Caki2 (cell line): ENCODE measurements at places on chromosomes 7 and 10.
A peak's percentile ranks its signal among the peaks of the same experiment; 100 is the strongest.

DNA sequence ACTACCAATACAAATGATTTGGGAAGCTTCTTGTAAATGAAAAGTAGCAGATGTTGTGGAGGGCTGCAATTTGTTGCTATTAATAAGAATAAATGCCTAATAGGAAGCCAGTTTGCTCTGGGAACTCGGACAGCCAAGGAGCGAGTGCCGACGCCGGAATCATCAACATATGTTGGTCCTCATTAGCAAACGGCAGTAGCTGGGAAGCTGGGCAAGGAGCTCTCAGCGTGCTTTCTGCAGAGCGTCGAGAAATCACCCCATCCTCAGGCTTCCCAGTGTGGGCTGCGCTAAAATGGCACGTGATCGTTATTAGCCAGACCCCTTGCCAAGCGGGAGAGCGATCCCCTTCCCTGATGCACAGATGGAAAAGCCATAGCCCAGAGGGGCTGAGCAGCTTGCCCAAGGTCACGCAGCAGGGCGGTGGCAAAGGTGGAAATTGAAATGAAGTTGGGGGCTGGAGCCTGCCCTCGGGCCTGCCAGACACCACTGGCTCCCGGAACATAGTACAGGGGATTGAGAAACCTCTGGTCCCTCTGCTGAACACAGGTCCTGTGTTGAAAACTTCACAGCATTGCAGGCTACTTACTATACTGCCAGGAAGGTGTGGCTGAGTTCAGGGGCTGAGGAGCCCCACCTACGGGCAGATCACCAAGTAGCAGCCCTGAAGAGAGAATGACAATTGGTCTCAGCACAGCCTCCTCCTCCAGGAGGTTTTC is 326.9 kb downstream of the PLXNA4 start:
- DNase-seq: no peak

DNA sequence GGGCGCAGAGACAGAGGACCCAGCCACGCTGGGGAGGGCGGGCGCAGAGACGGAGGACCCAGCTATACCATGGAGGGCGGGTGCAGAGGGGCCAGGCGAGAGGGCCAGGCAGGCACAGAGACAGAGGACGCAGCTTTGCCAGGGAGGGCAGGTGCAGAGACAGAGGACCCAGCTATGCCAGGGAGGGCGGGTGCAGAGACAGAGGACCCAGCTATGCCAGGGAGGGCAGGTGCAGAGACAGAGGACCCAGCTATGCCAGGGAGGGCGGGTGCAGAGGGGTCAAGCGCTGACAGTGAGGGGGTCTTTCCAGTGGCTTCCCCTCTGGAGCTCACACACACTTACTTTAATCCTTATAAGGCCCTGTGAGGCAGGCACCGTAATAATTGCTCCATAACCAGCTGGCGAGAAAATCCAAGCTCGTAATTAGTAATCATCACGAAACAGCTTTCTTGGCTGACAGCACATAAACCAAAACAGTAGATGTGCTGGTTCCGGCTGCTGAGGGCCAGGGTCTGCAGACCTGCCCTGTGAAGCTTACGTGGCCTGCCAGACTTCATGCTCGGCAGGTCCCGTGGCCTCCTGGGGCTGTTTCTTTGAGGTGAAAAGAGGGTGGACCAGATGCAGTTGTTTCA is 137.2 kb downstream of the VIPR2 start:
- no peak for DNase-seq

DNA sequence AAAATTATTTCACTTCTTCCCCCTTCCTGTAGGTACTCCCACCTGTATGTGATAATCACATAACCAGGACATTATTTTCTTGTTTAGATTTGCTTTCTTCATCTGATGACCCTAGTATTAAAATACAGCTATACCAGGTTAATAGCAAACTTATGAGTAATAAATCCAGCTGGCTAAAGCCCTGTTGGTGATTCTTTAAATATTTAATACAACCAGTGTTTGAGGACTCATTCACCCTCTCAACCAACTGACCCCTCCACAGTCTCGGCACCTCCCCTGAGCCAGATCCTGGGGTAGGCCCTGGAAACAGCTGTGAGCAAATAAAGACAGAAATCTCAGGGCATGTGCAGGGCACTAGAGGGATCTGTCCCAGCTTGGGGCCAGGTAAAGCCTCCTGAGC is 58.5 kb downstream of the BLNK start:
- peak; percentile 22 for DNase-seq

- DNase-seq: peak; percentile 39
Measured at GRCh38 chr7:2521952-2522591, 2.5 kb downstream of the LFNG start.

GRCh38 chr7:108335269-108335918 is 120.8 kb downstream of the NRCAM start:
- peak; percentile 51 for DNase-seq

DNA sequence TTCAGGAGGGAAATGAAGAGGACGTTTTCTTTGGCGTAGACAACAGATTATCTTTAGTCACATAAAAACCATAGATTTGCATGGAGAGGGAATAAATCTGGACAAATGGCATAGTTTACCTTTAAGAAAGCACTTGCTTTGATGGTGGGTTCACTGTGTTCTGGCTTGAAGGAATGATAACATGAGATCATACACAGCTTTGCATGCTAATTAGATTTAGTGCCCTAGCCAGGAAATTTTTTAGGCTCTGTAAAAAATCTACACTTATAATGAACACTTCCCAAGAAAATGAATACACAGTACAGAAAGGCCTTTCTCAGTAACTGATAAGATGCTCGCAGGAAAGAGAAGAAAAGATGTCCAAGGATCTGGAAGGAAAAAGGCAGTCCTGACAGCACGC is 218.2 kb upstream of the AOAH start:
- no peak for DNase-seq

- no peak for DNase-seq
Measured at GRCh38 chr10:77518241-77518909, 119.2 kb downstream of the KCNMA1 start.

- DNase-seq: peak; percentile 87
Measured at GRCh38 chr7:2870471-2870931, 26.4 kb upstream of the GNA12 start.

GRCh38 chr10:23912884-23913404 is 296.0 kb upstream of the KIAA1217 start:
- no peak for DNase-seq

- DNase-seq: peak; percentile 23
Measured at GRCh38 chr7:106178593-106179134, 66.6 kb upstream of the SYPL1 start.

DNA sequence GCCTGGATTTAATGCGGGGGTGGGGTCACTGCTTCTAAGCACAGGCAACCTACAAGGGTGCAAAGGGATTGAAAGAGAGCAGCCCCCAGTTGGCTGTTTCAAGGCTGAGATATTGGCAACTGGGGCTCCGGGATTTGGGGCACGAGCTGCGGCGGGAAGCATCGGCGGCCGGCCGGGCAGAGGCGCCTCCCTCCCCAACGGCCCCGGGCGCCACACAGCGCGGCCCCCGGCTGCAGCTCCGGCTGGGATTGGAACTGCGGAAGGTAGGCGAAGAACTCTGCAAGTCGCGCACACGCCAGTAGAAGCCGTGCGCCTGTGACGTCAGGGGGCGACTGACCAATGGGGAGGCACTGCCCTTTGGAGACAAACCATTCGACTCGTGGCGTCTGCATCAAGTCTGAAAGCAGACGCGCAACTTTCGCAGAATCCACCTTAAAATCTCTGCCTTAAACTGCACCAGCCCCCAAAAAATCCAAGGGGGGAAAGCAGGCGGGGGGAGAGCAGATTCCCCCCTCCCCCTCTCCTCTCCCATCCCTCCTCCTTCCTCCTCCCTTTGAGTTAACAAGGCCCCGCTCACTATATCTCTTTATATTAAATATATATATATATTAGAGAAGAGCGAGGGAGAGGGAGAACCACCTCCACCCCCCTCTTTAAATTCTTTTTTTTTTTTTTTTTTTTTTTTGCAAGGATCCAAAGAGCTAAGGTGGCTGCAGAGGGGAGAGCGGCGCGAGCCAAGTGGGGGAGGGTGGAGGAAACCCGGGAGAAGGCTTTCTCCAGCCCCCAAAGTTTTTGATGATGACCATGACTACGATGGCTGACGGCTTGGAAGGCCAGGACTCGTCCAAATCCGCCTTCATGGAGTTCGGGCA is at the start of gene DLX6:
DLX6 (plus strand) TSS at position 371 of the 872 bp plus-strand sequence; CDS start at position 796, 425 bp downstream.
- peak; percentile 79 for DNase-seq

GRCh38 chr7:29013931-29014330 is 55.8 kb upstream of the TRIL start:
- DNase-seq: no peak

- no peak for DNase-seq
Measured at GRCh38 chr10:86053675-86054074, 312.9 kb downstream of the GRID1 start.

DNA sequence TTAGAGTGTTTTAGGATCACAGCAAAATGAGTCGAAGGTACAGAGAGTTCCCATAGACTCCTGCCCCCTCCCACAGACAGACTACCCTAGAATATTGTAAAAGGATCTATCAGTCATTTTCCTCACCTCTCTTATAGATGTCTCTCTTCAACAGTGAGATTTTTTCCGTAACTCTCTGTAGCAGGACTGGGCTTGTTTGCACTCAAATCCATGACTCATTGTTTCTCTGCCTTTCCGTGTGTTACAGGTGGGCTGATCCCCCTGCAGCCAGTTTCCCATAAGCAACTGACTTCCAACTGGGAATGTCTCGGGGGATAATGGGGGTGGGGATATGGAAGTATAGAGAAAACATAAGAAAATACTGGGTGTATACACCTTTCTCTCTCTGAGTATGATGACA is 921.0 kb downstream of the GATA3 start:
- DNase-seq: no peak

- DNase-seq: no peak
Measured at GRCh38 chr7:107972941-107973376, 30.0 kb downstream of the LAMB1 start.

GRCh38 chr7:117871778-117872538 is 1.3 kb downstream of the CTTNBP2 start:
- peak; percentile 8 for DNase-seq

DNA sequence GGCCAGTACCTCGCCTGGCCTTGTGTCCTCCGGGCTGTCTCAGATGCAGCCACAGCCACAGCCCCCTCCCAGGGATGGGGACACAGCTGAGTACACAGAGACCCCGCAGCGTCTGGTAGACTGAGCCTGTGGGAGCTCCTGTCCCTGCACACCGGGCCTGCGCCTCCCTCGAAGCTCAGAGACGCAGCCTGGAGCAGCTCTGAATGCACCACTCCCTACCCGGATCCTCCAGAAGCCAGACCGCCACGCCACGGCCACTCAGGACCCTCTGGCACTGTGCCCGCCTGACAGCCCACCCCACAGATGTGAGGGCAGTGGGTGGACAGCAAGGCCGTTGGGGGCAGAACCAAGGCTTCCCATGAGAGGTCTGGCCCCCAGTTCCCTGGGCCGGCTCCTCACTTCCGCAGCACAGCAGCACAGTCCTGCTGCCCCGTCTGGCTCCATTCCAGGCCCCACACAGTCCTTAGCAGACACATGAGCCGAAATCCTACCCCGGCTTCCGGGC is 40.8 kb downstream of the PAPOLB start:
- no peak for DNase-seq

- DNase-seq: peak; percentile 55
Measured at GRCh38 chr7:105387508-105388355, 989 bp downstream of the SRPK2 start.

GRCh38 chr10:28541717-28542365 is 8.9 kb downstream of the WAC start:
- no peak for DNase-seq

DNA sequence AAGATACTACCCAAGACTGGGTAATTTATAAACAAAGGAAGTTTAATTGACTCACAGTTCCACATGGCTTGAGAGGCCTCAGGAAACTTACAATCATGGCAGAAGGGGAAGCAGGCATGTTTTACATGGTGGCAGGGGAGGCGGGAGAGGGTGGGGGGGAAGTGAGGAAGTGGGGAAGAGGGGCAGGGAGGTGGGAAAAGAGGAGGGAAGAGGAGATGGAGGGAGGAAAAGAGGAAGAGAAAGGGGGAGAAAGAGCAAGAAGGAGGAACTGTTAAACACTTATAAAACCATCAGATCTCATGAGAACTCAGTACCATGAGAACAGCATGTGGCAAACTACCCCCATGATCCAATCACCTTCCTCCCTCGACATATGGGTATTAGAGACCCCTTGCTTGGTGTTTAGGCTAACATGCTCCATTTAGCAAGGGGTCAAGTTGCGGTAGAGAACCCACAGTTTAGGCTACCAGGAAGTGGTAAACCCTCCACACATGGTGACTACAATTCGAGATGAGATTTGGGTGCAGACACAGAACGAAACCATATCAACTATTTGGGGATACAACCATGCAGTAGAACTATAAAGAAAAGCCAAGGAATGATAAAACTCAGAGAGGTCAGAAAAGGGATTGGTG is 3.5 kb upstream of the LMBR1 start:
- no peak for DNase-seq

- no peak for DNase-seq
Measured at GRCh38 chr7:26135076-26135475, 16.9 kb upstream of the NFE2L3 start.

DNA sequence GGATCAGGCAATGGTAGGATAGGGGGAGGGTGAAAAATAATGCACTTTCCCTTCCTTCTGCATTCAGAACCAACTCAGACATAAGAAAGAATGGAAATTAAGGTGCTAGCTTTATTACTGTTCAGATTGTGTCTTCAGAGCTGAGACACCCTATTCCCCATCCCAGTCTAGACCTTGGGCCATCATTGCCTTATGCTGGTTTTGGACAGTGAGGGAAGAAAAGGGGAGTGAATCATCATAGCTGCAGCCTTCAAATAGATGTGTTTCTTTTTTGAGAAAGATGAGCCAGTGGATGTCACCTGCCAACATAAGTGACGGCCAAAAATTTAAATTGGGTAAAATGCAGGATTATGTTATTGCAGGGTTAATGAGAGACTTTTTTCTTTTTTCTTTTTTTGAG is 27.0 kb upstream of the TOMM7 start:
- no peak for DNase-seq

- DNase-seq: no peak
Measured at GRCh38 chr7:150430465-150431085, 19.9 kb upstream of the GIMAP8 start.

- DNase-seq: no peak
Measured at GRCh38 chr10:115903207-115903606, 369.8 kb downstream of the GFRA1 start.

- DNase-seq: no peak
Measured at GRCh38 chr10:81248886-81249285, 626.1 kb upstream of the NRG3 start.

- DNase-seq: no peak
Measured at GRCh38 chr10:65341323-65341925, 1584.4 kb upstream of the LRRTM3 start.

DNA sequence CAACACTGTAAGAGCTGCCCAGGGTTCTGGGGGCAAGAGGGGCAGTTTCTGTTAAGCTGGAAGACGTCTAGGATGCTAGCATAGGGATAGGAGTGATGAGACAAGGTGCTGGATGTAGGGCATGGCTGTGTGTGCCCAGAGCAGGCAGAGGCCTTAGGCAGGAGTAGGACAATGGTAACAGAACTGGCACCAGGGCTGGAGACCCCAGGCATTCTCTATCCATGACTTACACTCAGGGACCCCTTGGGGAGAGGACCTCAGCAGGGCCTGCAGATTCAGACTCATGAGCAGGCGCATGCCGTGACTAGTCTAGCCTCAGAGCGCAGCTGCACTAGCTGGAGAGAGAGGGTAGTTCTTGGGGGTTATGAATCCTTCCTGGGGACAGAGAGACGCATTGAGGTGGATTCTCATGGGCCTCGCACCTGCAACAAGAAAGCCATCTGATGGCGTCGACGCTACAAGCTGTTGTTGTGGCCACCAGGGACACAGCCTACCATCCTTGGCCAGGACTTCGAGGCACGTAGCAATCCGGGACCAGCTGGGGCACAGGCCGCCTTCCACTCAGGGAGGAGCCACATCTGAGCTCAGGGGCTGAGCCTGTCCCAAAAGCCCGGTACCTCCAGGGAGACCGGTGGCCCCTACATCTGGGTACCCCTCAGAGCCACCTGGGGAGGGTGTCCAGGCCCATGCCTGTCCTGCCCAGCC is 474.1 kb downstream of the PTPRN2 start:
- DNase-seq: no peak
